Upper lobe of right lung (tissue), 1 donor: ENCODE measurements at places on chromosomes 12 and 14.
A peak's percentile ranks its signal among the peaks of the same experiment; 100 is the strongest.

DNA sequence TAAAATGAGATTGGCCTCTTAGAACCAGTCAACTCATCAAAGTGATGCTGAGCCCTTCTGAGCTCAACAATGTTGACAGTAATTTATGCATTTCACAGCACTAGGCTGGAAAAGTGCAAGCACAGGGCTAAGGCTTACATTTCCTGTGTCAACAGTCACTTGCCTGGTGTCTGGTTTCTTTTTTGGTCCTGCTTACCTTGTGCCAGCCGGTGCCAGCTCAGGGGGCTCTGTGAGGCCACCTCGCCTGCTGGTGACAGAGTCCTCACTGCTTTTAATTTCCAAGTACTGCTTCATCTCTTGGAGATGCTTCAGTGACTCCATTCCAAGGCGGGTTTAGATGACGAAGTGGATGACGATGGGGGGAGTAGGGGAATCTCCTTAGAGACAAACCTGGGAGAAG is 53.1 kb upstream of the KCNA1 start:
- DNase-seq: no peak

GRCh38 chr12:113075137-113075683 is 18.7 kb downstream of the DTX1 start:
- no peak for DNase-seq

- DNase-seq: no peak
Measured at GRCh38 chr12:108606492-108606891, 8.6 kb upstream of the TMEM119 start.

- DNase-seq: no peak
Measured at GRCh38 chr12:76784600-76785051, 20.7 kb downstream of the ZDHHC17 start.

DNA sequence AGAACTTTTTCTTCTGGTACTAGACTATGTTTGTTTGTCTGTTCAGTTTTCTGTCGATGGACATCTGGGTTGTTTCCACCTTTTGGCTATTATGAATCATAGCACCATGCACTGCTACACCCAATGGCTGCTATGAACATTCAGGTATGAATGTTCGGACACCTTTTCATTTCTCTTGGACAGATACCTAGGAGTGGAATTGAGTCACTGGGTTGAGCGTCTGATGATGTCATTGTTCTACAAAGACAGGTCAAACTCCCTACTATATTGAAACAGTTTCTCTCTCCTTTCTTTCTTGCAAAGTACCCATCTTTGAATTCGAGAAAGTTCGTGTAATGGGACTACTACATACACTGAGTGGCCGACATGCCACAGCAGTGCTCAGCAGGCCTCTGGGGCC is 44.7 kb downstream of the KCTD10 start:
- DNase-seq: no peak

DNA sequence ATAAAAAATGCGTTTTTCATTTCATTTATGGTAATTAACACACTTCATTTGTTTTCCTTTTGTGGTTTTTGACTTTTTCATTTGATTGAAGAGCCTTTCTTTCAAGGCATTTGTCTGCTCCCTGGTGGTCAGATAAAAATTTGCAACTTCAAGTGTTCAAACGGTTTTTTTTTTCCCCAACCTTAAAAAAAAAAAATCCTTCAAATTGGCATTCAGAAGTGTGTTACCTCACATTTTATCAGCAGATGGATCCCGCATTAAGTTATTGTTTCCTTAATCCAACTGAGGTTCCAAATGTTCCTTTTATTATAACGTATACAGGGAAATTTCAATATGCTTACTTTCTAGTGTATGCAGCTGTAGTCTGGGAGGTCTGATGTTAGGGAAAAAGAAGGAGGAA is 47.2 kb downstream of the MYF5 start:
- no peak for DNase-seq

- DNase-seq: peak; percentile 40
Measured at GRCh38 chr12:8508910-8509841, 4.1 kb upstream of the CLEC4D start.

GRCh38 chr14:37197421-37198272 is at the start of gene MIPOL1:
TSS of gene MIPOL1 (plus strand) at chr14:37197937. CDS start at chr14:37247889, 49,952 bp downstream.
- peak; percentile 93 for DNase-seq

DNA sequence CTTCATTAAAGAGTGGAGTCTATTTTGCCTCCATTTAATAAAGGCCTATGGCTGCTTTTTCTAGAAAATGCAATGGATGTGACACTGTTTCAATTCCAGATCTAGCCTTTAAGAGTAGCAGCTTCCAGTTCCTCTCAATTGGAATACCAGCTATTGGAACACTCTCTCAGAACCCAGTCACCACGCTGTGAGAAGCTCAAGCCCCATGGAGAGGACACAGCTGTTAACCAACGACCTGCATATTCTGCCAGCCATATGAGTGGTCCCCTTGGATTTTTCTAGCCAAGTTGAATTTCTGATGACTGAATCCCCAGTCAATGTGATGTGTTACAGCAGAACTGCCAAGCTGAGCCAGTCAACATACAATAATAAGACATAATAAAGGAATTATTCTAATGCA is 131.8 kb downstream of the TMTC3 start:
- no peak for DNase-seq

GRCh38 chr12:3821441-3821840 is 51.8 kb downstream of the PARP11 start:
- DNase-seq: no peak

DNA sequence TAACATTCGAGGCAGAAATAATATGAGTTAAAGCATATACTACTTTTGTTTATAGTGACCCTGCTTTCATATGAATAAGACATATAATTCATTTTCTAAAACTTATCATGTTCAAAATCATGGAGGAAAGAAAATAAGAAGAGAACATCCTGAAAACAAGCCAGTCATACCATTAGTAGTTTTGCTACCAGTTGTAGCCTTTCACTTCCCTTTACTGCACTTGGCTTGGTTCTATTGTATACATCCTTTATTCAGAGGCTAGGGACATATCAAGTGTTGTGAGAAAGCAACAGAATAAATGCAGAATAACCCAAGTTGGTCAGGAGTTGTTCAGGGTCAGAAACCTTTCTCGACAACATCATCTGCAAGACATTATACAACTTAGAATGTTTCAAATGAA is 598.7 kb downstream of the SOX5 start:
- no peak for DNase-seq

DNA sequence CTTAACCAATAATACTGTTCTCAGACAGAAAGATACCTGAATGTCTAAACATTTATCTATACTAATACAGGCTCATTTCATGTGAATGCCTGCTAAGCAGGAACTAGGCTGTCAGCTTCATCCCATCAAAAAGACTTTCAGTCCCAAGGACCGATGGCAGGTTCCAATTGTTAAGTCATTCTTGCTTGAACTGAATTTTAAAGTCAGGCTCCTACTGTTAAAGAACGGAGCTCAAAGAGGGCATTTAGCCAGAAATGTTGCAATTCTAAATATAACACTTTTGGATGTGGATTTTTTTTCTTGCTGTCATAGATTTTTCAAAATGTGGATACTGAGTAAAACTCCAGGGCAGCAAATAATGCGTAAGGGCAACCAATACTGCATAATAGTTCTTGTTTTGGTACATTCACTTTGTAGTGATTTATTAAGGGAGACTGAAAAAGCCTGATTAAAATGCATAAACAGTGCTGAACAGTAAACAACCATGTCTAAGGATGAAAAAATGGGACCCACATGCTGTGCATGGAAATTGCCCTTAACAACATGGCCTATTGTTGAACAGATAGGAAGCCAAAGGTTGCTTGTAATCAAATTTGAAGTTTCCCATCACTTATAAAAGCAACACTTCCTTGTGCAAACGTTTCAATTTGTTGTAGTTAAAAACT is 38.6 kb upstream of the DBX2 start:
- DNase-seq: no peak

DNA sequence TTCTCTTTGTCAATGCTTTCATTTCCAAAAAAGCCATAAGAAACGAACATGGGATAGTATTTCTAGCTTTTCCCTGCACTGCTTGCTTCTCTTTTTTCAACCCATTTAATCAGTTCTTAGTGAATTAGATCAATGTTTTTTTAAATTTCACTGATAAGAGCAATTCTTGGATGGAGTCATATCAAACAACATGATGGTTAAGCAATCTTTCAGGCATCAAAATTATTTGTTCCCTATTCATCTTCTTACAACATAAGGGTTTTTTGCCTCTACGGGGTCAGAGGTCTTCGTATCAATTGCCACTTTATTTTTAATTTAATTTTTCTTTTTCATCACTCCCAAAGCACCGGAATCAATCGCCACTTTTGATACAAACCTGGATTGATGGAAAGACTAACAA is 103.8 kb upstream of the RESF1 start:
- no peak for DNase-seq

DNA sequence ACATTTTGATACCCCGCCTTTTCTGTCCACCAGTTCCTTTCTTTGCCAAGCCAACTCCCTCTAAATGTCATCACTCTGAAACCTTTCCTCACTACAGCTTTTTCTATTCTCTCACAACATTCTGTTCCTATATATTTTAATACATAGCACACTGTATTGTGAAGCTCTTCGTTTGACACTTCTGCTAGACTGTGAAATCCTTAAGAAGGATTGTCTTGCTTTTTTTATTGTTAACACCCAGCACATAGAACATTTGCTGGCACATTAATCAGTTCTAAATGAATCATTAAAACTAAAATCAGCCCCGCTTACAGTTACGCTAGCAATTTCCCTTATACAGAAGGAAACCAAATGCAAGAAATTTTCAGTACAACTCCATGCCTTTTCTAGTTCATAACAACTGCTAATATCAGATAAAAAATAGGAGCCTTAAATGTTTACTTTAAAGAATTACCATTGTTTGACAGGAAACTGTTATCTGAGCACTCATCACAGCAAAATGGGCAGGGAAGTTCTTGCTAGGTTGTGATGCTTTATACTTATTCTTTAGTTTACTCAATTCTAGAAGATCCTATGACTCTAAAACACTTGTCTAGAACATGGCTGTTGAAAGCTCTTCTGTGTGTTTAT is 93.5 kb downstream of the PPP1R12A start:
- no peak for DNase-seq

GRCh38 chr12:123868791-123869190 is 103.8 kb downstream of the CCDC92 start:
- DNase-seq: no peak

GRCh38 chr12:105272152-105272551 is 36.2 kb upstream of the APPL2 start:
- DNase-seq: no peak

DNA sequence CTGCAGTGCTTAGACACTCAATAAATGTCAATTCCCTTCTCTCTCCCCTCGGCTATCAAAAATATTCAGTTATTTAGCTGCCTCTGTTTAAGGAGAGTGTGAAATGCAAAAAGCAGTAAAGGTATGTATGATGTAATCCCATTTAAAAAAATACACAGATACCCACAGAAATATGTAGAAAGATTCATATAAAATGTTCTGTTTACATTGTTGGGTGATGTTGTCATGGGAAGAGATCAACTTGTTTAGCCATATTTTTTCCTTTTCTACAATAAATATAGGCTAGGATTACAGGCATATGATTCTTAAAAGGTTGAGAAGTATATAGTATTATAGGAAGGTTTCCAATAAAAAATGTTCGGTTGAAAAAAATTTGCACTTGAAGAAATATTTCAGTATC is 7.8 kb downstream of the PPP2R3C start:
- no peak for DNase-seq

DNA sequence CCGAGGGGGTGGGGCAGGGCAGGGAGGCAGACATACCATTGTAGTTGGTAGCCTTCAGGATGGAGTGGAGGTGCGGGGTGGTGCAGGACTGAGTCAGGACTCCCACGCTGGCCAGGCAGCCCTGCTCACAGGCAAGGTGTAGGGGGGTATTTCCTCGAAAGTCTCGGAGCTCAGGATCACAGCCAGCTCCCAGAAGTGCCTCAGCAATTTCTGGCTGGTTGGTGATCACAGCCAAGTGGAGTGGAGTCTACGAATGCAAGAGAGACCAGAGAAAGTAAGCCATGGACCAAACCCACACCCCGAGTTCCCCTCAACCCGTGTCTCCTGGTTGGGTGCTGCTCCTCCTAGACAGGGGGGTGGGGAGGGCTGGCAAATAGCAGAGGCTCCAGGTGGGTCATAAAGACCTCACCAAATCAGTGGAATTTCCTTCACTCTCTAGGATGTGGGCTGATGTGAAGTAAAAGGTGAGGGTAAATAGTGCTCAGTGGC is 1.4 kb downstream of the NFKBIA start:
- DNase-seq: peak; percentile 76
